IMR-90 (cell line): ENCODE measurements at places on chromosomes 2 and 18. TPM values are rescaled to one million over a fixed set of nuclear protein-coding genes. Genes with fewer than 3 reads are reported as not detected.

Gene ARHGEF4
- total RNA-seq = 2.7 and 3.3 TPM in 2 replicates

Gene RAX
- total RNA-seq = not detected in 2 replicates

GRCh38 chr2:46327627-46328026 is 30.4 kb downstream of the EPAS1 start:
- no peak for DNase-seq

- DNase-seq = peak; percentile 60
Observed at GRCh38 chr2:238418999-238419546, 7.7 kb upstream of the ASB1 start.

- DNase-seq = no peak
Observed at GRCh38 chr2:55146263-55146662, 85.8 kb downstream of the CLHC1 start.

- no peak for DNase-seq
Observed at GRCh38 chr2:198371921-198372543, 567.6 kb downstream of the PLCL1 start.

DNA sequence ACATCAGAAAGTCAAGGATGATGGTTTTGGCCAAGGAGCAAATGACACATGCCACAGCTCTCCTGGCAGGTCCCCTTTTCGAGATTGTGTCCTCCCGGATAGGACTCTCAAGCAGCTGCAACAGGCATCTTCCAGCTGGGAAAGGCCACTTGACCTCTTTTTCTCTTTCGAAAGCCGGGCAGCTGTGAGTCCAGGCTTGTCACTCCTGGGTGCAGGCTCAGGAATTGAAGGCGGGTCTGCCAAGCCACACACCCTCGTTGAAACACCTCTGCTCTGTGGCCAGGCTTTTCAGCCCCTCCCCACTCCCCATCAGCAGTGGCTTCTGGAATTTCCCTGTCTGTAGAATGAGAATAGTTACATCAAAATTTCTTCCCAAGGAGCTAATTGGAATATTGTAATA is 98.0 kb downstream of the CCDC138 start:
- DNase-seq = no peak

GRCh38 chr18:48319801-48320638 is 89.2 kb downstream of the ZBTB7C start:
- DNase-seq = peak; percentile 35

DNA sequence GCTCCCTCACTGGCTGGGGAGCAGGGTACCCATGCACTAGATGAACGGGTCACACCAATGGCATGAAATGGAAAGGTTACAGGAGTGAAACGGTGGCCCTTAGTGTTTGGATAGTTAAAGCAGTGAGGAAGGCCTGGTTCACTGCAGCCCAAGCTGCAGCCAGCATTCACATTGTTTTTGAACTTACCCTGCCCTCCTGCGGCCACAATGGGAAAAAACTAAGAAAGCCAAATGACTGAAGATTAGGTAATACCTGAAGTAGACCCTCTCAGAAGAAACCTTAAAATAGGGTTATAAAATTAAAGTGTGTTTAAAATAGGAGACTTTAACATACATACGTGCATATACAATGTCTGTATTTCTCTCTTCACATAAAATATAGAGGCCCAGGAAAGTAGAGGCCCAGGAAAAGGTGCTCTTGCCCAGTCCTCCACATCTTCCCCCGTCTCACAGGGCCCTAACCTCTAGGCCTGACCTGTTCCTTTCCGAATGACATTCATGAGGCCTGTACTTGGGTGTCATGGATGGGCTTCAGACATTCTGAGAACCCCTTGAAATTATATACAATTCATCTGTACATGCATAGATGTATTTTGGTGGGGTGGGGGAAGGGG is 33.3 kb downstream of the DOK1 start:
- peak; percentile 74 for DNase-seq

- peak; percentile 11 for DNase-seq
Observed at GRCh38 chr2:86790676-86791572, at the start of gene CD8A. Gene CD8A (minus strand): TSS chr2:86790913. CDS start chr2:86790825, 88 bp downstream.

GRCh38 chr2:241551599-241551997 is 6.9 kb upstream of the BOK start:
- no peak for DNase-seq

DNA sequence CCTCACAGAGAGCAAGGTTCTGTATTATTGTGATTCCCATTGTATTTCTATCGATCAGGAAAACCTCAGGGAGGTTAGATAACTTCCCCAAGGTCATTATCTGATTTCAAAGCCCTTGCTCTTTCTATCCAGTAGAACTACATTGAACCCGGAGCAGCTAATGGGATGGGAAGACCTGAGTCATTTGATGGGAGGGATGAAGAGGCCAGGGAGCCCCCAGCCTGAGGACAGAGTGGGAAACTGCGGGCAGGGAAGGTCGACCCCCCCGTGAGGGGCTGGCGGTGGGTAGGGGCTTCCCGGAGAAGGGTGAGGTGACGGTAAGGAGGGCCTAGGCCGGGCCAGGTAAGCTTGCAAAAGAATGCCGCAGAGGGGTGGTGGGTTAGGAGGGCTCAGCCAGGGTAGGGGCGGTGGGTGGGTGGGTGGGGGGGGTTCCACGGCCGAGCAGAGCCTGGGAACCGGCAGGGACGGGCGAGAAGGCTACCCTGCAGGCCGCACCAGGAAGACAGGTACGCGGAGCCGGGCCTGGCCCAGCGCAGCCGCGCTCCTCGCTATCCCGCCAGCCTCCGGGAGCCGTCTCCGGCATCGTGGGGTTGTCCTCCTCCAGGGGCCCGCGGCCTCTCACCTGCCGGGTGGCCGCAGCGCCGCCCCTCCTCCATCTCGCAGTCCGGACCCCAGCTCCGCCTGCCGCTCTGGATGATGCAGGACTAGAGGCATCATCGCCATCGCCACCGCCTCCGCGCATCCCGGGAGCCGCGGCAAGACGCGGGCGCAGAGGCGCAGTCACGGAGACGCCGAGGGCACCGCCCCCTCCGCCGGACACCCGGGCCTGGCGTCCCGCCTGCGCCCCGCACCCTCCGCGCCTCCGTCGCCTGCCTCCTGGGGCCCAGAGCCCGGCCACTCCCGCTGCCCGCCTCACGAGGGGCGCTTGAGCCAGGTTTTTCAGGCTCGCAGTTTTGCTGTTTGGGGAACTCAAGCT is at the start of gene GPR75:
Gene GPR75, minus strand, starts transcription at position 762 of the 976 bp plus-strand sequence. CDS start 5,211 bp downstream, outside the sequence.
- DNase-seq = peak; percentile 17

GRCh38 chr2:175111200-175111657 is 56.8 kb downstream of the ATF2 start:
- DNase-seq = peak; percentile 49

GRCh38 chr2:67919490-67919889 is 143.3 kb downstream of the C1D start:
- DNase-seq = no peak

DNA sequence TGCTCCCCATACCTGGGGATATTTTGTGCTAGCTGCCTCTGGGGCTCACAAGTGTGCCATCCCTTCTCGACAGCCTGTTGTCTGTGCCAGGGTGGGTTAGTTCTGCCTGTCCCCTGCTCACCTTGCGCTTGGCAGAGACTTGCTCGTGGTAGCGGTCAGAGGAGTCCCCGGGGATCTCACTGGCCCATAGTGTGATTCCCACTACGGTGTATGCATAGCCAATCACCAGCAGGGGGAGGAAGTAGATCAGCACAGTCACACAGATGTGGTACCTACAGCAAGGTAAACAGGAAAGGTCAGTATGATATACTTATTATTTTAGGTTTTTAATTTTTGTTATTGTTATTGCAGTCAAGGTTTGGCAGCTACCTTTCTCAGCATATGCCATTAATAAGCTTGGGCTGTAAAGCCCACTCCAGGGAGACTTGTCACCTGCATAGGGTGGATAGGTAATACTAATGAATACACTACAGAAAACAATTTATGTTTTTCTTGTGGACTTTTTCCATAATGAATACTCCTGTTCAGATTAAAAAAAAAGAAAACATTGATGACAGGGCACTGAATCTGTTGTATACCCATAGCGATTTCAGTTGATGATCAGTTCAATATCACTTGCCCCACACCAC is 95.2 kb downstream of the POLE4 start:
- peak; percentile 16 for DNase-seq

DNA sequence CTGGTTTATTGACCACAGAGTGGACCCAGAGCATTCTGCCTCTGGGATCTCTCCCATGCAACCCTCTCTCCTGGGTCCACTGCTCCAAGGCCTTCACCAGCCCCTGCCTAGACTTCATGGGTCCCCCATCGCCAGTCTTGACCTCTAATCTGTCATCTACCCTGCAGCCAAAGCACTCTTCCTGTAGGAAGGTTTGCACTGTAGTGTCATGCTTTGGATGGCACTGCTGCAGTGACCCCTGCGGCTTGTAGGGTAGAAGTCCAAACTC is 41.7 kb downstream of the MYO7B start:
- no peak for DNase-seq

GRCh38 chr2:191351921-191352320 is 106.7 kb downstream of the MYO1B start:
- DNase-seq = peak; percentile 68

Gene RTP5
- total RNA-seq = not detected in 2 replicates

Gene MYCN
- not detected in 2 replicates for total RNA-seq

GRCh38 chr2:27832396-27832795 is 57.8 kb downstream of the RBKS start:
- DNase-seq = peak; percentile 65

Gene DNAH7
- 0.28 and 0.36 TPM in 2 replicates for total RNA-seq

Gene ZNF385B
- total RNA-seq = under 0.01 TPM in 1 of 2 replicates, not detected in the other

- DNase-seq = no peak
Observed at GRCh38 chr18:11008505-11008904, 140.9 kb downstream of the PIEZO2 start.

GRCh38 chr2:19649785-19650380 is 251.9 kb downstream of the TTC32 start:
- peak; percentile 100 for DNase-seq

DNA sequence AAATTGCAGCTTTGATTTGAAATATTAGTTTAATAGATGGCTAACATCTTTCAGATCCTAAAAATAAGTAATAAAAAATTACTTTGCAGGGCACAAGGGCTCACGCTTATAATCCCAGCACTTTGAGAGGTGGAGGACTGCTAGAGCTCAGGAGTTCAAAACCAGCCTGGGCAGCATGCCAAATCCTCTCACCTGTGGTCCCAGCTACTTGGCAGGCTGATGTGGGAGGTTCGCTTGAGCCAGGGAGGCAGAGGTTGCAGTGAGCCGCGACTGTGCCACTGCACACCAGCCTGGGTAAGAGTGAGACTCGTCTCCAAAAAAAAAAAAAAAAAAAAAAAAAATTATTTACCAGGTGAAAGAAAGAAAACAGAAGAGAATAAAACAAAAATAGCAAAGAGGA is 449.8 kb downstream of the NRXN1 start:
- DNase-seq = no peak

Gene APOB
- total RNA-seq = under 0.01 TPM in 2 replicates

- DNase-seq = no peak
Observed at GRCh38 chr18:35477497-35477896, 20.3 kb downstream of the INO80C start.

Gene PLEK
- under 0.01 TPM in 1 of 2 replicates, not detected in the other for total RNA-seq

GRCh38 chr2:188497726-188498125 is 206.1 kb downstream of the GULP1 start:
- no peak for DNase-seq

DNA sequence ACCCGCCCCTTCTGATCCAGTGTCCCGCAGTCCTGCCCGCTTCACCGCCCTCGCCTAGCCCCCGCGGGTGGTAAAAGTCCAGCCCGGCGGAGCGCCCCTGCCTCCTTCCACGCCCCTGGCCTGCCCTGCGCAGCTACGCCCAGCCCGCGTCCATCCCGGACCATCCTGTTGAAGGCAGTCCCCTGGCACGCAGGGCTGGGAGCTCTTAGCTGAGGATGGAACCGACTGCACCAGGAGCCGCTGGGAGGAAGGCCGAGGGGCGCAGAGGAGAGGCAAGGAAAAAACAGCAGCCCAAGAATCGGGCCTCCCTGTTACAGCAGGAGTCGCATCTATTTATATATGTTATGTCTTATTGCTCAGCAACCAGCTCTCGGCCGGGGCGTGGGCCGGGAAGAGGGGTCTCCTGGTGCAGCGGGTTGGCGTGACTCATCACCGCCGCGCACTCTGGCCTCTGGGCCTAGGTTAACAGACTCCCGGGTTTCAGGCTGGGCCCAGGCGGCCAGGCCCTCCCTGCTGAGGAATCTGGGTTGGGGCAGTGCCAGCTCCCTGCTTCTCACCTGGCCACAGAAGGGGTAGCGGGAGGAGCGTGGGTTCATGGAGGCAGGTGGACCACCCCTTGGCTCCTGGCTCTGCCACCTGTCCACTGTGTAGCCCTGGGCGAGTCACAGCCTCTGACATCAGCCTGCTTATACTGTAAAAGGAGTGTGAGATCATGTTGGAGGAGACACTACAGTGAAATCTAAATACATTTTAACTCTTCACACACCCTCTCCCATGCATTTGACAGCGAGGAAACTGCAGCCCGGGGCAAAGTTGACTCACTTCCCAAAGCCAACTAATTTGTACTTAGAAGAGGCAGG is 13.4 kb upstream of the MAP3K2 start:
- peak; percentile 78 for DNase-seq

- DNase-seq = no peak
Observed at GRCh38 chr18:73663581-73663980, 484.1 kb downstream of the FBXO15 start.

GRCh38 chr2:70090706-70091334 is 3.5 kb downstream of the PCBP1 start:
- no peak for DNase-seq
